ENCODE measurements at places on chromosomes 5 and 9.

DNA sequence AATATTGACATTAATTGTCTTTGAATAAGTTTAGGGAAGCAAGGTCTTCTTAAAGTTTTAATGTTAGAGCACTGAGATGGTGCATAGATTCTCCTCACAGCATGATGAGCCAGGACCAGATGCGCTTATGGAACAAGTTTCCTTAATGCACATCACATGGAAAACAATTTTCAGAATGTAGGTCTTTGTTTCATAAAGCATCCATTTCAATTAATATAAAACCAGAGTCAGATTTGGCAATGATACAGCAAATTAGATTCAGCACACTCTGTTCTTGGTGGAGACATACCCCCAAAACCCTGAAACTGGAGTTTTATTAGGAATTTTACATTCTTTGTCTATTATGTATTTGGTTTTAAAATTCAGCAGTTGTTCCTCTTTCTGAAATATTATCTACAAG, 402.1 kb upstream of the SEMA6A start:
- no peak for DNase-seq

DNA sequence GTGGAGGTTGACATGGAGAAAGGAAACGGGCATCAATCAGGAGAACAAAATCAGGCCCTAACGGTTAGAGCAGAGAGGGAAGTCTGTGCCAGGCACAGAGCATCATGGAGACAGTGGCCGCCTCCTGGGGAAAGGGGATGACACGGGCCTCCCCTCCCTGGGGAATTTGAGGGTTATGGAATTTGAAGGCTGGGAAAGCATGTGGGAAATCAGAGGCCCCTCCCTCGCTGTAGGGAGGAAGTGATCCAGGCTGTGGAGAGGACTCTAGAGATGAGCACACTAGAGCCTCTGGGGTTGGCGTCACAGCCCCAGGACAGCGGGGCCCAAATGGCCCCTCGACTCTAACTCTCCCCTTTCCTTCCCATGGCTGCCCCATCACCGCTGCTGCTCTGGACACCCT, 36.7 kb downstream of the PROP1 start:
- no peak for DNase-seq

DNA sequence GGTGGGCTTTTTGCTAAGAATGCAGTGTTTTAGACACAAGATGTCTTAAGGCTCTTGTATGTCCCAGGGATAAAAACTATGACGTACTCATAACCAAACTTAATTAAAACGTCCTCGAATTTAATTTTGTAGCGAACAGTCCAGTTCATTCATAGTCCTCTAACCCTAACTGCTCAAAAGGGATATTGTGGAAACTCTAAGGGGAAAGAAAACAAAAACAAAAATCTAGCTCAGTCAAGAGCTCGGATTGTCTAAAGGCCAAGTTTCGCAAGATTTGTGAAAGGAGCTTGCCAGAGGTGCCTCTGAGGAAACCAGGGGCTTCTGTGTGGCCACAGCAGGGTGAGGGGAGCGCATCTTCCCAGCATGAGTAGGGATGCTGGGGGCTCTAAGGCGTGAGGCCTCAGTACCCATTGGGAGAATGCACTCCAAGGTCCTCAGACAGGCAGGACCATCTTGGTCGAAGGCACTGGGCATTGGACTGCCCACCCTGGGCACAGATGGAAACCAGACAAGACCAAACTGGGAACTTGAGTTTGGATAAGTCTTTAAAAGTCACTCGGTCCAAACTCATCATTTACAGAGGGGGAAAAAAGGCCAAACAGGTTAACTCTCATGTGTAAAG, 71.8 kb downstream of the PRRT1B start:
- no peak for DNase-seq

DNA sequence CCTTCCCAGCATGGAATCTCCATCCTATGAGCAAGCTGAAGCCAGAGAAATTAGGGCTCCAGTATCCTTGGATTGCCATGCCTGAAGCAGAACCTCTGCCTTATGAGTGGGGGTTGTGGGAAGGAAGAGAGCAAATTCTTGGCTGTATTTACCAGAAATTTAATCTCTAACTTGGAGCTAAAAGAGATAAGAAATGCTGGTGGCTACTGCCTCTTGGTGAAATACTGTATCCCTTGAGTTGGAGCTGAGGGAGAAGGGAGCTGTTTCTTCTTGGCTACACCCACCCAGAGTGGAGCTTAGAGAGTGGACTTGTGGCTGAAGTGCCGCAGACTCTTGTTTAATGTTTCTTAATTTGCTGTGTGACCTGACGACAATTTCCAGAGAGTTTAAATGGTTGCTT, 447.3 kb downstream of the ARHGEF28 start:
- no peak for DNase-seq

DNA sequence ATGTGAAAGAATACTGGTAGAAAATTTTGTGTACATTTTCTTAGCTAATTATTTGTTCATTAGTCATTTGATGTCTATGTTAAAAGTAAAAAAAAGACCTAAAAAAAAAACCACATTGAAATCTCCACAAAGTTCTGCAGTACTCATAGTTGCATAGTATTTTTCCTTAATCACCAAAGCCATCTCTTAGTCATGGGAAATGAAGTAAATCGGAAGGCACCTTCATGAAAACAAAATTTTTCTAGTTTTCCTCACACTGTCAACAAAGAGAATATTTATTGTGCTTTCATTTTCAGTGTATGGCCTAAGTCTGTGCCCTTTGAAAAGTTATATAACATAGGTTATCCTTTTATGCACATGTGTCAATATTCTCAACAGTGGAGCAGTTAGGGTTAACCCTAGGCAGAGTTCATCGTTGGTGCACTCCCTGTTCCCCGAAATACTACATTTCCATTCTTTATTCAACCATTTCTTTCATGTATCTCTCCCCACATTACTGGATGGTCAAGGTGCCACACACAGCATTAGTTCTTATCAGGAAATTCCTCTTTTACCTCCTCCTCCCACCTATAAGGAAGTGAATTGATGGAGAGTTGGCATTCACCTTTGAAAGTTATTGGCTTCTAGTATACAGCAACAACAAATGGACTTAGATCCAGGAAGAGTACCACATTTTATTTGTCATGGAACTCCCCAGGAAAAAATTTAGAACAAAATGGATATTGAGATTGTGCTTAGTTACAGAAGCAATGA, 93.1 kb downstream of the NUDT12 start:
- DNase-seq: no peak

- DNase-seq: no peak
Observed at GRCh38 chr5:107831612-107832395, 161.1 kb upstream of the EFNA5 start.

GRCh38 chr5:160792281-160792680, 59.7 kb downstream of the ATP10B start:
- DNase-seq: no peak

- DNase-seq: no peak
Observed at GRCh38 chr9:82127465-82127864, 138.9 kb downstream of the SPATA31D1 start.

DNA sequence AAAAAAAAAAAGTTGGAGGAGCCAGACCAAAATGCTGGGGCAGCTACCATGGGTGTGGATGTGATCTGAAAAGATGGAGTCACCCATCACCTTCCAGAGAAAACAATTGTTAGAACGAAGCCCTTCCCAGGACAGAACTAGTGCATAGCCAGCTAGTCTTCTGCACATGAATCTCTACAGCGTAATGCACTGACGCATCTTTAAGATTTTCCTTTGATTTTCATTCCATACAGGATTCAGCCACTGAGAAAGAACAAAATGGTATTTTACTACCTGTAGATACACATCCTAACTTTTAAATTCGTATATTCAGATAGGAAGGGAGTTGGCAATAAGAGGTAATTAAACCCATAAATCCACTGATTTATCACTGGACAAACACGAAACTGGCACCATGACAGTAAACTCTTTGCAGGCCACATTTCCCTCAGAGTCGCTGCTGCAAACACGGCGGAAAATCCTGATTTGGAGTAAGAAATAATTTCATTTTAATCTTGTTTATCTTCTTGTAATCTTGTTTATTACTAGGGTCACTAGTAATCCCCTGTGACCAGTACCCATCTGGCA, 206.6 kb downstream of the SPOCK1 start:
- DNase-seq: no peak

DNA sequence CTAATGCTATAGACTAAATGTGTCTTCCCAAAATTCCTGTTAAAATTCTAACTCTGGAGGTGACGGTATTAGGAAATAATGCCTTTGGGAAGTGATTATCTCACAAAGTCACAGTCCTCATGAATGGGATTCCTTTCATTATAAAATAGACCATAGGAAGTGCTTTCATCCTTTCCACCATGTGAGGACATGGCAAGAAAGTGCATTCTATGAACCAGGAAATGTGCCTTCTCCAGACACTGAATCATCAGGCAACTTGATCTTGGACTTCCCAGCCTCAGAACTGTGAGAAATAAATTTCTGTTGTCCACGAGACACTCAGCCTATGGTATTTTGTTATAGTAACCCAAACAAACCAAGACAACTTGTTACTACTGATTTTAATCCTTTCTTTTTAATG, 582.4 kb upstream of the C9orf72 start:
- DNase-seq: no peak

GRCh38 chr9:4106081-4106759, 193.6 kb downstream of the GLIS3 start:
- DNase-seq: no peak

- DNase-seq: no peak
Observed at GRCh38 chr9:73617586-73617985, 465.9 kb downstream of the ANXA1 start.

DNA sequence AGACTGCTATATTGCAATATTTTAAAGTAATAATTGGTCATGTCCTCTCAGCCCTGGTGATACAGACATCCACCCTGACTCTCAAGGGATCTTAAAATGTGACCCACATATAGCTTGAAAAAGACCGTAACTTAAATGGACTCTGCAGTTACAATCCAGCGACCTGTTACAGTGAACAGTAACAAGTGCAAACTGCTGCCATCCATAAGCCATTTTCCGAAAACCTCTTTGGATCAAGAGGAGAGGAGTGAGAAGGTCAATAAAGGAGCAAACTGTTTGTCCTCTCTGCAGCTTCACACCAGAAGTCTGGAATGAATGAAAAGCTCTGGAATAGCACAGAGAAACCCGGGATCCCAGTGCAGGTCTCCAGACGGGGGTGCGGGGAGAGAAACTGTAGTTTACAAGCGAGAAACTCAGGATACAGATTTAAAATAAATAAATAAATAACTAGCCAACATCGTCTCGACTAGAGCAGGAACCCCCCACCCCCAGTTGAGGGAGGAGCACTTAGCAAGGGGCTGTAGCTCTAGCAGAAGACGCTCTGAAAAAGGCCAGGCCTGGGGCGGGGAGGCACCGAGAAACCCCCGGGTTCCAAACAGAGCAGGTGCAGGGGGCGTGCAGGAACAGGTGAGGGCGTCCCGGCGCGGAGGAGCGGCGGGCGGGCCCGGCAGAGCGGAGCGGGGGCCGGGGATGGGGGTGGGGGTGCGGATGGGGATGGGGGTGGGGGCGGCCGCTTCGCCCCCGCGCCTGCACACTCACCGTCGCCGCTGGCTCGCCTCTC, 572 bp downstream of the ZDHHC21 start:
- DNase-seq: no peak

DNA sequence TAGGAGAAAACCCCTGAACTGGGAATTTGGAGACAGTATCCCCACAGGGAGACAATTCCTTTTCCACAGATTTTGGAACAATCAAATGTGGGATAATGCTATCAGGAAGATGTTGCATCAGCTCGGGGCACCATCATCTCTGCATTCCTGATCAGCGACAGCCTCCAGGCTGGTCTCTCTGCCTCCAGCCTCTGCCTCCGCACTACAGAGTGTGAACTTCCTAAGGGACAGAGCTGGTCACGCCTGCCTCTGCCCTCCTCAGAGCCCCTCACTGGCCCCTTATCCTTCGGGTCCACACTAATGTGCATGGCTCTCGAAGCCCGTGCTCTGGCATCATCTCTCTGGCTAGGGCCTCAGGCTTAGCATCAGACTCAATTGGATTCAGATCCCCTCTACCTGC, 8.6 kb downstream of the FOXI1 start:
- no peak for DNase-seq

- DNase-seq: no peak
Observed at GRCh38 chr5:166102947-166103346, 2188.5 kb upstream of the WWC1 start.

DNA sequence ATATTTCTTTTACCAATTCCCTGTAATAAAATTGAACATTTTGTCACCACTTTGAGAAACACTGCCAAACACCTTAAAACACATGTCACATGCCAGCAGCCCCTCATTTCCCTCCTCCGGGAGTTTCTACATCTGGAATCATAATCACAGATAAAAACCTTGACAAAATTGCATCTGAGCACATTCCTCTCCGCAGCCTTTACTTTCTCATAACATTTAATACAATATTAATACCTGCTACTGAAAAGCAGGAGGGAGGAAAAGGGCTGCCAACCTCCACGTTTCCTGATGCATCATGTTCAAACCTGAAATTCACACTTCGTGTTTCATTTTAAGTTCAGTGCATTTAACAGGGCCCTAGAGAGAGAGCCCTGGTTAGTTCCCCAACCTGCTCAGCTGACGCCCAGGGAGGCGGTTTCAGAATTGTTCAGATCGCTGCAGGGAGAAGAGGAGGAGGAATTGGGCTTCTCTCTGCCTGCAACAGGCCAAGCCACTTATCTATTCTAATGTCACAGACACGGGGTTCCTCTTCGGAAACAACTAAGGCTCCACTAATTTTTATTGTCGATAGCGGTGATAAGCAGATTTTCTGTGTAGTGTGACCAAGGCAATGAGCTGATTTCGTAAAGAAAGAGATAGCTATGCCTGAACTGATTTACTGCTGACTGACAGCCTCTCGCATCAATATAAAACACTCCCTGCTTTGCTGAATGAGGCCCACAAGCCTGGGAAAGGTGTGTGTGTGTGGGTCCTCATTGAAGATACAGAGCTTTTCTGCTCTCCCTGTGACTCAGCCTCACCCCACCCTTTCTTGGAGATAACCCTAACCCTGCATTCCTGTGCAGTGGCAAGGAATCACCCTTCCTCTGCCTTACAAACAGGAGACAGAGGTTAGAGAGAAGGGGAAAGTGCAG, 4.9 kb upstream of the LHX2 start:
- no peak for DNase-seq

DNA sequence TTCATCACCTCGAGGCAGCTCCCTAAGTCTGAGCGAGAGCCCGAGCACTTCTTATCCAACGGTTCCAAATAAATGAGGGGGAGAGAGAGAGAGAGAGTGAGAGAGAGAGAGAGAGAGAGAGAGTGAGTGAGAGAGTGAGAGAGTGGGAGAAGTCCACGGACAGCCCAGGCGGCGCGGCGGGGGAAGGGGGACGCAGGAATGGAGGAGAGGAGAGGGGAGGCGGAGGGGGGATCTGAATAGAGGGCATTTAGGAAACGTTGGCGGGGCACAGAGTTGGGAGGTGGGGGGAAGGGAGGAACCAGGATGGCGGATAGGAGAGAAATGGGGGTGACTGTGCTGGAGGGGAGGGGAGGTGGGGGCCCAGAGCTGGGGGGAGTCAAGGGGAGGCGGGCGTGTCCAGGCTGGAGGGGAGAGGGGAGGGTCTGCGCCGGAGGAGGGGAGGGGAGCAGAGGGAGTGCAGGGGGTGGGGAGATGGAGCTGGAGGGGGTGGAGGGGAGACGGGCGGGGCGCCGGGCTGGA, 398 bp upstream of the BASP1 start:
- no peak for DNase-seq
